NCI-H1048 (cell line): ENCODE measurements at places on chromosomes 7 and 10.

DNA sequence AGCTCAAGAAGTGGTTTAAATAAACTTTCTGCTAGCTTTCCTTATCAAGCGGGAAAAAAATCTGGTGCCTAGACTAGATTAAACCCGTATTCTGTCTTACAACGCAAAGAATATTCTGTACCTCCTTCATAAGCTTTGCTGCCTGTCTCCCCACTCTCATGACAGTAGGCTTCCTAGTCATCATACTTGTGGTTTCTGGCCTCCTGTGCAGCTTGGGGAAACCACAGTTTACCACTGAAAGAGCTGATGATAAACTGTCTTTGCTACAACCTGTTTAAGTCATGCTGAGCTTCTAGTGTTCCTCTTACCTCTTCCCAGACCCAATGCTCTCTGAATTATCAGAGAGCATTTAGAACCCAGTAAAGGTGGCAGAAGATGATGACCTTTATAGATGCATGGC, 55.0 kb downstream of the PODXL start:
- DNase-seq, result no peak

DNA sequence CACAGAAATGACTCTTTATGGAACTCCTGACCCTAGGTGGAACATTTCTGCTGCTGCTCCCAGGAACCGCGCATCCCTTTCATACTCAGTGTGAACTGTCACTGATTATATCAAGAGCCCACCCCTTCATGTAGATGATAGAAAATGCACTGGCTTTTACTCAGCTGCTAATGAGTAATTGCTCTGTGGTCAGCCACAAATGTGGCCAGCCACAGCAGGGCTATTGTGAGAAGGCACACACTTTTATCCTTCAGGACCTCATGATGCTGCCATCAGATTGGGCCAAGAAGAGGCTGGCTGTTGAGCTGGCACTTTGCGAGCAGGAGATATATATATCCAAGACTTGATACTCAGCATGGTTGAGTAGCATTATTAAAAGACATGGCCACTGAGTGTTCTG, 124.7 kb downstream of the CFAP58 start:
- DNase-seq, result no peak

- DNase-seq, result no peak
Measured at GRCh38 chr7:1545417-1546246, 10.4 kb downstream of the TMEM184A start.

DNA sequence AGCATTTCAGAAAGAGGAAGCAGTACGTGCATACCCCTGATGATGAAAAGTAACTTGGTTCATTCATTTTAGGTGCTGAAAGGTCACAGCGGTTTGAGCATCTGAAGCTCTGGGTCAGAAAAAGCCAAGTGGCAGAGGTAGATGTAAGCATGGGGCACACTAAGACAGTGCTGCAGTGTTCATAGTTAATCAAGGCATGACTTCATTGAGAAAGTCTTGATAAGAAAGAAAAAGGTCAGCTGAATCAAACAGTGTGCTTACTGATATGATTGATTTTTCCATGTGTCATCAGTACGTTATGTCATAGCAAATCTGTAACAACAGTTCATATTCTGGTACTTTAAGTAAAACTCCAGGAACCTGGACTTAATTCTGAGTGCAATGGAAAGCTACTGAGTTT, 107.7 kb upstream of the PCLO start:
- DNase-seq, result no peak

DNA sequence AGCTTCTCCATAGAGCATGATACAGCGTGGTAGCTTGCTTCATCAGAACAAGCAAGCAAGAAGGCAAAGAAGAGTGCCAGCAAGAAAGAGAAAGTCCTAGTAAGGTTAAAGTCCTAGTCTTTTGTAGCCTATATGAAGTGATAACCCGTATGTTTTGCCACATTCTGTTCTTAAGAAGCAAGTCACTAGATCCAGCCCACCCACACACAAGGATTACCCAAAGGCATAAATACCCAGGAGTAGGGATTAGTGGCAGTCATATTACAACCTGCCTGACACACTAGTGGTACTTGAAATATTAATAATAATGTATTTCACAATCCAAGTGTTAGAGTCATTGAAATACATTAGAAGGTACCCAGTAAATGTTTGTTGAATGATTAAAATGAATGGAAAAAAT, 285.5 kb downstream of the HPSE2 start:
- no peak for DNase-seq
